ENCODE measurements at places on chromosomes 13 and 19. TPM values are rescaled to one million over a fixed set of nuclear protein-coding genes. Genes with fewer than 3 reads are reported as not detected.

DNA sequence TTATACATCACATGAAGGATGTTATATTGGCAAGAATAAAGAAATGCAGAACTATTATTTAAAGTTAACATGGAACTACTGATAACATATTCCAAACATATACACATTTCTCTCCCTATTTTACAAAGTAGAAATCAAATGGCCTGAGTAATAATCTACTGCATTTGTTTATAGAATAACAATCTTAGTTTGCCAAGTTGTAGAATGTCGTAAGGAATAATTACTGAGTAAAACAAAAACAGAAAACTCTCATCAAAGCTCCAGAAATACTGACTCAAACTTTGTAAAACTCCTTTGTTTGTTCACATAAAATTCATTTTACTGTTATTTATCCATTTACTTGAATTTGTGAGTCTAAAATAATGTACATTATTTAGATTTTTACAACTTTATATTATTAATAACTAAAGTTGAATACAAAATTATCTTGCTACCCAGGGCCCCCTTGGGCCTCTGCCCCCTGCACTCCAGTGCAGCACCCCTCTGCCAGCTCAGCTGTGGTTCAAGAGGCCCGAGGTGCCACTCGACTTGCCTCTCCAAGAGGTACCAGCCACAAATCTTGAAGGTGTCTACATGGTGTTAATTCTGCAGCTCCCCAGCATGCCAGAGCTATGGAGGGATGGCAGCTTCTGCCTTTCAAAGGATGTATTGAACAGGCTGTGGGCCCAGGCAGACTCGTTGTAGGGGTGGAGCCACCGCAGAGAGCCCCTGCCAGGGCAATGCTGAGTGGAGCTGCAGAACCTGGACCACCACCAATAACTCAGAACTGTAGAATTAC is 2819.7 kb downstream of the PCDH9 start:
- DNase-seq: no peak

DNA sequence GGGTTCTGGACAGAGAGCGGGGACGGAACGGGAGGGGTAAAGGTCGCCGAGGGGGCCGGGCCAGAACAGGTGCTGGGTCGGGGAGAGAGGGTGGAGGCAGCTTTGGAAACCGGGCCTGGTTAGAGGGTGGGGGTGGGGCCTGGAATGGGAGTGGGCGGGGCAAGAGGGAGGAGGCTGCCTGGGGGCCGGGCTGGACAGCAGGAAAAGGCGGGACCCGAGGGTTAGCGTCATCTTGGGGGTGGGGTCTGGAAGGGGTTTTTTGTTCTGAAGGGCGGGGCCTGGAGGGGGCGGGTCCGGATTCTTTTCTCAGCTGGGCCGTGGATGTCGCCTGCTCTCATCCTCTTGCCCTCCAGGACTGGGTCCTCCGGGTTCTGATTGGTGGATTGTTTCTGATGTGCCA is 4.3 kb upstream of the ZNF813 start:
- no peak for DNase-seq

DNA sequence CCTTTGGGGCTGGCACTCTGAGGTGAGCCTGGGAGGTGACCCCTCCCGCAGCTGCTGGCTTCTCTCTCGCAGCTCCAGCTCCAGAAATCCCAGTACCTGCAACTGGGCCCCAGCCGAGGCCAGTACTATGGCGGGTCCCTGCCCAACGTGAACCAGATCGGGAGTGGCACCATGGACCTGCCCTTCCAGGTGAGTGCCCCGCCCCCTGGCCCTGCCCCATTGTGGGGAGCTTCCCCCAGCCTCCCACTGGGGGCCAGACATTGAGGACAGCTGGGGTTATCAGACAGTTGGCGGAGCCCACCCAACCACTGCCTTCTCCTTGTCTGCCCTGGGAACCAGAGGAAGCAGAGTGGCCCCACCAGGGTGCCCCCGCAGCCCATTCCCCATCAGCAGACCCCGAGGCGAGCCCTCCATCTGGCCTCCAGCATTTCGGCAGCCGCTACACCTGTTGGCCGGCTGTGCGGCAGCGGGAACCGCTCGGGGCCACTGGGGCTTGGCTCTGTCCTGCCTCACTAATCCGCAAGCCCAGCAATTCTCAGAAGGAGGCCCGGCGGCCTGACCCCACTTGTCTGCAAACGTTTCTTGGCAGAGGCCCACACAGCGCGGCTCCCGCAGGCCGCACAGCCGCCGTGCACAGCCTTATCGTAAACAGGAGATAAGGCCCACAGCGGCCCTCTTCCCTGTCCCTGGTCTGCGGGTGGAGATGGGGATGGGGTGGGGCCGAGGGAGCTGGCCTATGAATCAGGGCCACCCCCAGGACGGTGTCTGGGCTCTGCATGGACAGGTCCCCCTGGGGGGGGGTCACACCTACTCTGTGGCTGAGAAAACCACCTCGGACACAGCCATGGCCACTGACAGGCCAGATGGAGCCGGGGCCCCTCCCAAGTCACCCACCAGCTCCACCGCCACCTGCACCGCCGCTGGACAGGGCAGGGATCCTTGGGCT is 48.0 kb downstream of the COMP start:
- no peak for DNase-seq

- DNase-seq: no peak
Observed at GRCh38 chr19:33399745-33400681, 26.5 kb downstream of the CEBPG start.

DNA sequence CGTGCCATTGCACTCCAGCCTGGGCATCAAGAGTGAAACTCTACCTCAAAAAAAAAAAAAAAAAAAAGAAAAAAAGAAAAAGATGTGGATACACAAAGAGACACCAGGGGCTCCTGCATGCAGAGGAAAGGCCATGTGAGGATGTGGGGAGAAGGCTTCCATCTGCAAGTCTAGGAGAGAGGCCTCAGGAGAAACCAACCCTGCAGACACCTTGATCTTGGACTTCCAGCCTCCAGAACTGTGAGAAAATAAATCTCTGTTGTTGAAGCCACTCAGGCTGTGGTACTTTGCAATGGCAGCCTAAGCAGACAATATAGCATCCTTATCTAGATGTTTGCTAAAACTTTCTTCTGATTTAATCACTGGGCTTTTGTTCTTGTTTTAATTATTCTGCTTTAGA is 50.3 kb downstream of the POLR1D start:
- DNase-seq: no peak

GRWD1 gene
- total RNA-seq: 49.9 TPM

DNA sequence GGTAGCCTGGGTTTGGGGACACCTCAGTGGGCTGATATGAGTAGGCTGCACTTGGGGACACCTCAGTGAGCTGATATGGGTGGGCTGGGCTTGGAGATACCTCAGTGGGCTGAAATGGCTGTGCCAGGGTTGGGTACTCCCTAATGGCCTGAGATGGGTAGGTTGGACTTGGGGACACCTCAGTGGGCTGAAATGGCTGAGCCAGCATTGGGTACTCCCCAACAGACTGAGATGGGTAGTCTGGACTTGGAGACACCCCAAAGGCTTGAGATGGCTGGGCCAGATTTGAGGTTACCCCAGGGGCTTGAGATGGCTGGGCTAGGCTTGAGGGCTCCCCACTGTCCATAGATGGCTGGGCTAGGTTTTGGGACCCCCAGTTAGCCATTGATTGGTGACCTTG is 12.1 kb downstream of the IQCN start:
- no peak for DNase-seq

GRCh38 chr13:40923867-40924266 is 95.2 kb downstream of the ELF1 start:
- DNase-seq: no peak

All from M059J (cell line).